SK-MEL-5 (cell line): ENCODE measurements at places on chromosomes 13 and 19.

GRCh38 chr13:46717275-46717674 lies 79.7 kb downstream of the ESD start:
- DNase-seq: no peak

DNA sequence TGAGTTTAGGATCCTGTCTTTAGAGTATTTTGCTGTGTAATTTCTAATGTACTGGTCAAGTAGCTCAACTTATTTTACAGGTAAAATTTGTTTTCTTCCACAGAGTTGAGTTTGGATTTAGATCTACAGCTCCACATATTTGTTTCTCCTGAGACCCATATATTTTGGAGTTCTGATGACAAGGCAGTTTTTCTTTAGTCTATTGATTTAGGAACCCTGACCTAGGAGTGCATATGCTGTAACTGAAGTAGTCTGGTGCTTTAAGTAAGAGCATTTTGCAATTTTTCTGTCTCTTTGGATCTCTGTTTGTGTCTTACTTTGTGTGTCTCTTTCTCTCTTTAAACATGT lies 19.5 kb upstream of the SPRY2 start:
- DNase-seq: peak; percentile 10

GRCh38 chr19:18660051-18660910 lies 23.2 kb upstream of the CRTC1 start:
- no peak for DNase-seq

DNA sequence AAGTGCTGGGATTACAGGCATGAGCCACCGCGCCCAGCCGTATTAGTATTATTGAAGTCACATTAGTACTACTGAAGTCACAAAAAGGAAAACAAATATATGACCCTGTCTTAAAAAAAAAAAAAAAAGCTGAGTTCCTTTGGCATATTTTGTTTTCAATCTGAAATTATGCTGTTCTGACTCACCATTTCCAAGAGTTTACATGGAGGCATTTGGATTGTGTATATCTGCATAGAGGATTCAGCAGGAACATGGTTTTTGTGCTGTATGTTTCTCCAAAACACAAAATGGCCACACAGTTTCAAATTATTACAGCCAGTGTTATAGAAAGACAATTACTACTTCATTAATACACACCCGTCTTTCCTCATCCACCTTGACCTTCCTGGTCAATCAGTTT lies 103.5 kb upstream of the TSC22D1 start:
- DNase-seq: no peak

- no peak for DNase-seq
These were observed 1261.8 kb downstream of the SLITRK5 start for GRCh38 chr13:88932950-88933349.

GRCh38 chr13:110714797-110715394 lies 1.4 kb downstream of the ING1 start:
- peak; percentile 41 for DNase-seq

DNA sequence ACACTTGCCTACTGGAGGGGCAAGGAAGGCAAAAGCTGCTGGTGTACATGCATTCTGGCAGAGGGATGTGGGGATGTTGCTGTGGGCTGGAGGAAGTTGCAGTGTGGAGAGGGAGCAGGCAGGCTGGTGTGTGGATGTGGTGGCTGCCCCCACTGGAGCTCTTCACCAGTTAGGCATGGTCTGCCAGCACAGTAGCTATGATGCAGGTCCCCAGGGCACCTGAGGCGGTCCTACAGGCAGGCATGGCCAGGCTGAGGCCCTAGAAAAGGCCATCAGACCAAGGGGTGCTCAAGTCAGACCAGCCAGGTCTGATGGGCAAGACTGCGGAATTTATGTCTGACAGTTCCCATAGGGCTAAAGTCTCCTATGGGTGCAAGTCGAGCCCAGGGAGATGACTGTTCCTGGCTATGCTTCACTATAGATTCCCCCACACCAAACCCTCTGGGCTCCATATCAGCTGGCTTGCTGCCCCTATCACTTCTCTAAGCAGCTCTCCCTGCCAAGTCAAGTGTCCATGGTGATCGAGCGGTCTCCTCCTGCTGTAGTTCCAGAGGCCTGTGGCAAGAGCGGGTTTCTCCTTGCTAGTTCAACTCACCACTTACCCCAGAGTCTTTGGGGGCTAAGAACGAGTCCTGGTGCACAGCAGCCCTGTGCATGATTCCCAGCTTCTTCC lies 473.1 kb downstream of the TDRD3 start:
- no peak for DNase-seq

- DNase-seq: no peak
These were observed 228.4 kb downstream of the TEX29 start for GRCh38 chr13:111548805-111549204.

- peak; percentile 68 for DNase-seq
These were observed 59.6 kb downstream of the WDFY2 start for GRCh38 chr13:51643882-51644281.

DNA sequence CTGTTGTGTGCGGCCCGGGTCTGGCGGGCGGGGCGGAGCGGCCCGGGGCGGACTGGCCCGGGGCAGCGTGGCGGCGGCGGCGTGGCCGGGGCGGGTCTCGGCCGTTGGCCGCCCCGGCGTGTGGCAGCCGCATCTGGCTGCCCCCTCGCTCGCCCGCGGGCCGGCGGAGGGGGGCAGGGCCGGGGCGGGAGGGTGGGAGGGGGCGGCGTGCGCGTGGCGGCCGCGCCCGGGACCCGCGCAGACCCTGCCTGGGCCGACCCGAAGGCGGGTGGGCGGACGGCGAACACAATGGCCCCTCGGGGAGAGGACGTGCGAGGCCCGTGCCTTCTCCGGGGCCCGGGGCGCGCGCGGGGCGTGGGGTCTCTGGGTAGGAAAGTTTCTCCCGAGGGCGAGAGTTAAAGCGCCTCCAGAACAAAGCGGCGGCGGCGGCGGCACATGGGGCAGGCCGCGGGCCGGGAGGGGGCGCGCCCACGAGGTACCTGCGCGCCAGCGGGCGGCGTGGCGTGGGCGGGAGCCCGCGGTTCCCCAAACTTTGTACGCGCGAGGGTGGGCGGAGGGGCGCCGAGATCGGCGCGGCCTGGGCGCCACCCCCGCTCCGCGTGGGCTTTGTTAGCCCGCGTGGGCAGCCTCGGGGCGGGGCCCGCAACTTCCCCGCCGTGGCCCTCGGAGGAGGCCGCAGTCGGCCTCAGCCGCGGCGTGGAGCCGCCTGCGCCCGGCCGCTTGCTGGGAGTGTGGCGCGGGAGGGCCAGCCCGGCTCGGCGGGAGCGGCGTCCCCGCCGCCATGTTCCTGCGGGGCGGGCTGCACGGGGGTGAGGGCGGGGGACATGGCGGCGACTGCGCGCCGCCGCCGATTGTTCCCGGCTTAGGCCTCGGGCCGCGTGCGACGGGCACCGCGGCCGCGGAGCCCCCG lies 764 bp downstream of the MIR17HG start:
- peak; percentile 30 for DNase-seq

GRCh38 chr13:27014406-27015359 lies 156.9 kb downstream of the USP12 start:
- DNase-seq: no peak

- peak; percentile 64 for DNase-seq
These were observed 1299.2 kb upstream of the SPRY2 start for GRCh38 chr13:81639984-81640582.

GRCh38 chr19:3975144-3975543 lies 4.2 kb upstream of the DAPK3 start:
- no peak for DNase-seq

DNA sequence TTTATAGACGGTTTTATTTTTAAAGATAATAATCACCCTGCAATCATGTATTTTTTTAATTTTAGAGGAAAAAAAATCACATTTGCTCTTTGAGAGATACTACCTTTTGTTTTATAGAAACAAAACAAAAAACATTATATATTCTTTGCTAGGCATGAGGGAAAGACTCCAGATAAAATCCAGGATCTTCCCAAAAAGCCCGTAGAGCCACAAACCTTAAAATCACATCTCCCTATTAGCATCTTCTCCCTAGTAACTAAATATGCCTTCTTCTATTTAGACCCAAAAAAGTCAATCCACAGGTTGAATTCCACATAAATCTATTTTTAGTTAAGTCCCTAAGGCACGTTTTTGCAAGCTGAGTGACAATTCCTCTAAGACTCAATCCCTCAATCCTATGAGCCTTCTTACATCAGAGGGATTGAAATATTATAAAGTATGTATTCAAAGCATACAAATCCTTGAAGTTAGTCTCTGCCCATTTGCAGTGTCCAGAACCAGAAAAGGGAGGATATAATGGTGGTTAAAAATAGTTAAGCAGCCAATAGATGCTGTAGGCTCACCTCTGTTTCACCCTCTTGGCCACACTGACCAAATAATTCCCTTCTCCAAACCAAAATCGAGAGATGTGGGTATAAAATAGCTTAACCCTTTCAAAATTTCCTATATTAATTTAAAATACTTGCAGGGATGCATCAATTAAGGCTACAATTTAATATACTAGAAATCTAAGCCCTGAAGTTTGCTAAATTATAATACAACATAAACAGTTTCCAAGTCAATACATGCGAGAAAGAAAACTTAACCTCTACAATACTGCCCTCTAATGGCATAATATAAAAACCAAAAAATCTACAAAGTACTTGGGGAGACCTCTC lies 64.0 kb downstream of the SERP2 start:
- DNase-seq: peak; percentile 73

DNA sequence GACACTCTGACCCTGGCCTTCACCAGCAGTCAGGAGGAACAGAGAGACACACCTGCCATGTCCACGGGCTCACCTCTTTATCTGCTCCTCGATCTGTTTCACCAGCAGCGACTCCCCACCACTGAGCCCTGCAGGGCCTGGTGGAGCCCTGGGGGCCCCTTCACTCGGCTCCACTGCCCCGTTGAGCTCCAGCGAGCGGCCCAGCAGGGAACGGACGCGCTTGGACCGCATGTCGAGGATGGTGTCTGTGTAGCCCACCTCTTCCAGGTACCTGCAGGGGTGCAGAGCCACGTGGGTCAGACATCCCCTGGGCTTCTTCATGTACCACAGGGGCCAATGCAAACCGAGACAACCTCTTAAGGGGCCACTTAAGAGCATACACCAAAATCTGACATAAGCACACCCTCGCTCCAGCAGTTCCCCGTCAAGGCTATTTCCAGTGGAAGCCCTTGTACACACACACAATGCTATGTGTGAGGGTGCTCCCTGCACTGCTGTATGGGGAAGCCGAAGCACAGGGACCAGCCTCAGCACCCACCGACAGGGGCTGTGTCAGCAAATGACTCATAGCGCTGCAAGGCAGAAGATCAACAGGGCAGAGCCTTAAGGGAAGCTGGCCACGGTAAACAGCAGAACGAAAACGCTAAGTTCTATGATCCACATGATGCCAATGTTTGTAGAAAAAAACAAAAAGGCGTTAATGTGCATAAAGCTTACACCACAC lies 12.7 kb upstream of the FKRP start:
- DNase-seq: no peak

DNA sequence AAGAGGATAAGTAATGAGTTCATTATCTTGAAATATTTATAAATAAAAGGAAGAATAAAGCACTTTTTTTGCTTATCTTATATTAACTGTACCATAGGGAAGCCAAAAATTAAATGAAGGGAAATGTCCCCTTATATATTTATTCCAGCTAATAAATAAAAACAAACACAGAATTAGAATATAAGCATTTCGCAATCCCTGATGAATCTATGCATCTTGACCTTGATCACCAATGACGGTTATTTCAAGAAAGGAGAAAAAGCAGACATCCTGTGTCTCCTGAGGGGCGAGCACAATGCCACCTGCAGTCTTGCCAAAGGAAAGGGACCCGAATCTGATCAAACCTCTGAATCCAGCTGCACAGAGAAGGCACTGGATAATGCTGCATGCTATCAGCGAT lies 29.3 kb upstream of the IRS2 start:
- DNase-seq: no peak

DNA sequence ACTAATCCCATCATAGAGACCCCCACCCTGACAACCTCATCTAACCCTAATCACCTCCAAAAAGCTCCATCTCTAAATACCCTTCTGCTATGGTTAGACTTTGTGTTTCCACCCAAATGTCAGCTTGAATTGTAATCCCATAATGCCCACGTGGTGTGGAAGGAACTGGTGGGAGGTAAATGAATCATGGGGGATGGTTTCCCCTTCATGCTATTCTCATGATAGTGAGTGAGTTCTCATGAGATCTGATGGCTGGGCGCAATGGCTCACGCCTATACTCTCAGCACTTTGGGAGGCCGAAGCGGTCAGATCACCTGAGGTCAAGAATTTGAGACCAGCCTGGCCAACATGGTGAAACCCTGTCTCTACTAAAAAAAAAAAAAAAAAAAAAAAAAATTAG lies 2.6 kb downstream of the VMAC start:
- DNase-seq: no peak

DNA sequence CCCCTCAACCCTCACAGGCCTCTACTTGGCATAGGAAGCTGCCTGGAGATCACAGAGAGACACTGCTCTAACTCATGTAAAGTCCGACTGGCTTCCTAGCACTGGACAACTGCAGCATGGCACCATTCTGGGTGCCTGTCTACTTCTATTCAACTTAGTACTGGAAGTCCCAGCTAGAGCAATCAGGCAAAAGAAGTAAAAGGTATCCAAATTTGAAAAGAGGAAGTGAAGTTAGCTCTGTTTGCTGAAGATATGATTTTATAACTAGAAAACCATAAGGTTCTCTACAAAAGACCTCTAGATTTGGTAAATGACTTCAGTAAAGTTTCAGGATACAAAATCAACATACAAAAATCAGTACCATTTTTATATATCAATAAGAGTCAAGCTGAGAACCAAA lies 1017.6 kb downstream of the PCDH9 start:
- no peak for DNase-seq

DNA sequence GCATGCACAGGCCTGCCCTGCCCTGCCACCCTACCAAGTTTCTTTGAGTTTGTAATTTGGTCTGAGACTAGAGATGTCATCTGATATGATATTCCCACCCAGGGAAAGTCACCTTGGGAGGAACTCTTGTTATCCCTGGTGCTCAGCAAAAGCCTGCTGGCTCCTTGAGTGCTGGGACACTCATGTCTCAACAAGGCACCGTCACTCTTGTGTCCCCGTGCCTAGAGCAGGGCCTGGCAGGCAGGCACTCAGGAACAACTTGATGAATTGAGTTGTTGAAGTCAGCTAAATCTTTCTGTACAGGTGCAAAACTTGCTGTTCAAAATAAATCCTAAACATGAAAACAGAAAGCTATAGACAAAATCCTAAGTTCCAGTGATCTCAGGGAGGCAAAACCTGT lies 345.4 kb downstream of the KCNRG start:
- DNase-seq: no peak

DNA sequence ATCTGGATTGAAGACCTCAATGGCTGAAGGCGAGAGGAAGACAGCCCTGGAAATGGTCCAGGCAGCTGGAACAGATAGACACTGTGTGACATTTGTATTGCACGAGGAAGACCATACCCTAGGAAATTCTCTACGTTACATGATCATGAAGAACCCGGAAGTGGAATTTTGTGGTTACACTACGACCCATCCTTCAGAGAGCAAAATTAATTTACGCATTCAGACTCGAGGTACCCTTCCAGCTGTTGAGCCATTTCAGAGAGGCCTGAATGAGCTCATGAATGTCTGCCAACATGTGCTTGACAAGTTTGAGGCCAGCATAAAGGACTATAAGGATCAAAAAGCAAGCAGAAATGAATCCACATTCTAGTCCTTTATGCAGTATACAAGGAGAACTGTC lies 1.2 kb downstream of the POLR1D start:
- peak; percentile 13 for DNase-seq
